ENCODE measurements at places on chromosomes 11 and 22. TPM values are rescaled to one million over a fixed set of nuclear protein-coding genes. Genes with fewer than 3 reads are reported as not detected.

Gene SLC22A8
- not detected for total RNA-seq

Gene LMNTD2
- 0.30 TPM for total RNA-seq

DNA sequence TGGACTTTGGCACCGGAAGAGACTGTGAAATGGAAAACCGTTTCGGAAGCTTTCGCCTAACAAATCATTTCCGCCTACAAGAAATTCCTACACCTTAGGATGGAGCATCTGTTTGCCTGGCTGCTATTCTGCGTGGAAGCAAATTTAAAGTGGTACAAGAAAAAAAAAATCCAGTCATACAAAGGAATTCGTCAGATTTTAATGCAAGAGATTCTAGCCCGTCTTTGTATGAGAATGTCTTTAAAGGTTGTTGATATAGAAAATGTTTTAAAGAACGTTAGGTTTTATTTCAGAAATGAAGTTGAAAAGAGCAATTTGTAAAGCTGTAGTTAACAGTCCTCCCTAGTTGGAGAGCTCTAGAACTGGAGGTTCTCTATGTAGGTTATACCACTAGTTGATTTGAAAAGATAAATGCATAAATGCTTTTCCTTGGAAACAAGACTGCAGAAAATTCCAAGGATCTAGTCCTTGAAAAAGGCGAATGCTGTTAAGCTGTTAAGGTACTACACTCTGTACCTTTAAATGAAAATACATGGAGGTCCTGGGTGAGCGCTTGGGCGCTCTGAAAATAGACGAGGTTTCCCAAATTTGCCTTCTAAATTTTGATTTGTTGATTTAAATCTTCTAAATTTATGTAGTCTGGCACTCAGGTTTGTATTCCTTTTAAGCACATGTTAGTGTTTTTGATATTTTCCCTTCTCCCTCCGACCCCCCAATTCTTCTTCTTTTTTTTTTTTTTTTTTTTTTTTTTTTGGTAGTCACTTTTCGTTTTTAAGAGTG is 2.4 kb downstream of the NCR3LG1 start:
- DNase-seq: no peak

DNA sequence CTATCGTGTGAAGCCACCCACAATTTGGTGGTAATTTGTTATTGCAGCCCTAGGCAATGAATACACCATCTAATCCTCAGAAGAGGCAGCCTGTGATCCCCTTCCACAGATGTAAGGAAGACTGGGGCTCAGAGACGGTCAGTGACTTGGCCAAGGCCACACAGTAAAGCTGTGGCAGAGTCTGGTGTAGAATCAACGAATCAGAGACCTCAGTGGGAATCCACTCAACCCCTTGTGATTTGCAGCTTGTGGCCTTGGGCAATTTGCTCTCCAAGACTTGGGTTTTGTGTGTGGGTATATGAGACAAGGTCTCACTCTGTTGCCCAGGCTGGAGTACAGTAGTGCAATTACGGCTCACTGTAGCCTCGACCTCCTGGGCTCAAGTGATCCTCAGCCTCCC is 1.9 kb downstream of the LGALS2 start:
- no peak for DNase-seq

DNA sequence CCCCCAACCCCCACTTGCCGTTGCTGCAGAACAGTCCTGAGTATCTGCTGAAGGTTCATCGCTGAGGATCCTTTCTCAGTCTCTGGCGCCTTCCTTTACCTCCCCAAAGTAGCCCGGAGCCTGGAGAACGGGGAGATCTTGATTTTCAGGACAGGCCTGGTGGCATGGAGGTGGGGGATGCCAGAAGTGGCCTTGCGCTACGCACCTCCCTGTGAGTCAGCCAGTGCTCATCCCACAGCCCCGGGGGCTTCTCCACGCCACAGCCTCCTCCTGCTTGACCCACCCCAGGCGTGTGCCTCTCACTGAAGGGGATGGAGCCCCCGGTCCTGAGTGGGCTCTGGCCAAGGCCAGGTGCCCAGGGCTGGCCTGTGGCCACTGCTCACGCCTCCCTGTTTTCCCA is 339.6 kb downstream of the TBC1D22A start:
- no peak for DNase-seq

DNA sequence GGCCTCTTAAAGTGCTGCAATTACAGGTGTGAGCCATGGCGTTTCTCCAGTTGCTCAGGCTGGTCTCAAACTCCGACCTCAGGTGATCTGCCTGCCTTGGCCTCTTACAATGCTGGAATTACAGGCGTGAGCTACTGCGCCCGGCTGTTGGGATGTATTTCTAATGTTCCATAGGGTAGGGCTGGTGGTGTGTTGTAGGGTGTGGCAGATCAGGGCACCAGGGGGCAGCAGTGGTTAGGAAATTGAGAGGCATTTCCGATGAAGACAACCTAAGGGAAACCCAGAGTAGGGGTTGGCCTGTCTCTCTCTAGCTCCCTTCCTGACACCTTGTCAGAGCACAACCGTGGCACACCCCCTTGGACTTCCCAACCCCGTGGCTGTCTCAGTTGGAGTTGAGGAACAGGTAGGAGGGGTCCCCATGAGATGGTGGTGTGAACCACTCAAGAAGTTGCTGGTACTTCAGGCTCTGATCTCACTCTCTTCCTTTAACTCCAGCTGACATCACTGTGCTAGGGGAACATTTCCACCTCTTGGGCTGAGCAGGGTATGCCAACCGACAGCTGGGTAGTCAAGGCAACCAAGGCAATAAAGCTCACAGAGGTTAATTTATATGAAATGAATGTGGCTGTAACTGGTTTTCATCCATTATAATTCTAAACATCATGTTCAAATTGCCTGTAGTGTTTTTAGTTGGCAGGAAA is 33.0 kb downstream of the YWHAH start:
- peak; percentile 74 for DNase-seq

Measured in heart right ventricle (tissue), 16 donors.